Natural killer cell (primary cell): ENCODE measurements at places on chromosomes 6 and 20. TPM values are rescaled to one million over a fixed set of nuclear protein-coding genes. Genes with fewer than 3 reads are reported as not detected.
A peak's percentile ranks its signal among the peaks of the same experiment; 100 is the strongest.

GRCh38 chr6:136763255-136763654 lies 29.0 kb downstream of the MAP3K5 start:
- H3K27me3 ChIP-seq: no peaks in the 10 kb centered on the region
- H3K4me1 ChIP-seq: peaks cover 60% of the 10 kb centered on the region
- DNase-seq: no peak
- H3K27ac ChIP-seq: peak overlapping the region; percentile 81
- H3K36me3 ChIP-seq: no peaks in the 10 kb centered on the region

GRCh38 chr6:15276036-15276985 lies 30.4 kb downstream of the JARID2 start:
- H3K4me1 ChIP-seq: peaks cover 17% of the 10 kb centered on the region
- no peak overlapping the region for H3K27ac ChIP-seq
- H3K27me3 ChIP-seq: no peaks in the 10 kb centered on the region
- no peak overlapping the region for H3K4me3 ChIP-seq

DNA sequence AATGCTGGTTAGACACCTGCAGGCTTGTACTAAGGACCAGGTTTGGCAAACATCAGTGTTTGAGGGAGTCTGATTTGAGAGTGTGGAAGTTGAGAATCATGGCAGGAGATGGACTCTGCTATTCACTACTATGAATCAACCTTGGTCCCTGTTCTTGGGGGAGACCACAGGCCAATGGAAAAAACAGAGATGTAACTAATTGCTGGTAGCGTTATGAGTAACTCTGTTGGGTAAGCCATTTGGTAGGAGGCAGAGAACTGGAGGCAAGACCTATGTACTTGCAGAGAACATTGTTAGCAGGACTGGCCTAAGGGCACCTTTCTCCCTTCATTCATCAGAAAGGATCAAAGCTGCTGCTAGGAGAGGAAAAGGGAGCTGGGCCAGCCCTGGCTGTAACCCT lies 8.3 kb upstream of the WFDC2 start:
- H3K4me3 ChIP-seq: no peak overlapping the region
- no peaks in the 10 kb centered on the region for H3K27me3 ChIP-seq
- H3K4me1 ChIP-seq: no peaks in the 10 kb centered on the region
- no peak for DNase-seq
- no peak overlapping the region for H3K27ac ChIP-seq
- H3K36me3 ChIP-seq: no peaks in the 10 kb centered on the region

- no peak for DNase-seq
- H3K27me3 ChIP-seq: no peaks in the 10 kb centered on the region
- no peak overlapping the region for H3K27ac ChIP-seq
Measured at GRCh38 chr6:91490671-91491301, 903.9 kb upstream of the MAP3K7 start.

DNA sequence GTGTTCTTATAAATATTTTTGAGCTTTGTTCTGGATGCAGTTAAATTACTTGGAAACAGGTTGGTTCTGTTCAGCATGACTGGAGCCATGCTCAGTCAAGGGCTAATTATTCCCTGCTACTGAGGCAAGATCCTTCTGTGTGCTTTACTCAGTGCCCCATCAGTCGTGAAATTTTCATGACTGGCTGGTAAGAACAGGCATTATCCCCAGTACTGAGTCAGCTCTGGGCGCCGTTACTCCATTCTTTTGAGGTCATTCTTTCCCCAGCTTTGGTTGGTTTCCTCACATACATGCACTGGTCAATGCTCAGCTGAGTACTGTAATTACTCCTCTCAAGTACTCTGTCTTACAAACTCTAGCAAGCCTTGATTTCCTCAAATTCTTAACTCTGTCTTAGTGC lies 71.3 kb downstream of the CDKAL1 start:
- no peak for DNase-seq
- no peaks in the 10 kb centered on the region for H3K27me3 ChIP-seq
- H3K36me3 ChIP-seq: no peaks in the 10 kb centered on the region
- no peak overlapping the region for H3K27ac ChIP-seq
- H3K4me1 ChIP-seq: no peaks in the 10 kb centered on the region

DNA sequence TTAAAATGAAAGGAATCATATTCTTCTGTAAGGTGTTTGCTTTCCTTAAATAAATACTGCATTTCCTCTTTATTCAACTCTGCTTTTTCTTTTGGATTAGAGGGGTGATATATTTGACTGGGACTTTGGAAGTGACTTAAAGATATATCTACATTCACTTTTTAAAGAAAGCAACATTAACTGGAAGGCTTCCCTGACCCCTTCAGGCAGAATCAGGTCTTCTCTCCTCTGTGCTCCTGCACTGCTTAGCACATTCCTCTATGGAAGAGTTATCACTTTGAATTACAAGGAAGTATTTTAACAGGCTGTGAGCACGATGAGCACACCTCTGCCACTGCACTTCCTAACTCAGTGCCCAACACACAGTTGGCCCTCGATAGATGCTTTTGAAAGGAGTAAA lies 59.2 kb upstream of the POU3F2 start:
- no peaks in the 10 kb centered on the region for H3K36me3 ChIP-seq
- H3K4me3 ChIP-seq: no peak overlapping the region

DNA sequence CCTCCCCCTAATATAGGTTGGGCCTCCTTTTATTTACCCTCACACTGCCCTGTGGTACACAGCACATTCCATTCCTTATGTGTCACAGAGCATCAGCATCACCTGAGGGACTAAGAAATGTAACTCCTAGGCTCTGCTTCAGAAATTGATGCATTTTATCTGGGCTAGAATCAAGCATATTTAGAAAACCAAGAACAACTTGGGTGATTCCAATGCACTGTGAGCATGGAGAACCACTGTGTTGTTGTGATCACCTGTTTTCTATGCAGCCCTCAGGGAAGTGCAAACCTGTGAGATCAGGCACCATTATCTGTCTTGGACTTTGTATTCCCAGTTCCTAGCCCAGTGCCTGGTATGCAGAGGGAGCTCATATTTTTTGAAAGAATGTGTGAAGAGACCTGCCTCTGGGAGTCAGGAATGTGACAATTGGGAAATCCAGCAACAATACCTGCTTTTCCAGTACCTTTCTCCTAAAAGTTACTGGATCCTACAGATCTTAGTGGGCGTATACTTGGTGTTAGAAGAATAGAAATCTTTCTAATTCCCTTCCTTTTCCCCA lies 7.0 kb downstream of the KAT14 start:
- peaks cover 21% of the 10 kb centered on the region for H3K36me3 ChIP-seq
- DNase-seq: no peak
- peaks cover 3% of the 10 kb centered on the region for H3K4me1 ChIP-seq
- no peak overlapping the region for H3K4me3 ChIP-seq

DNA sequence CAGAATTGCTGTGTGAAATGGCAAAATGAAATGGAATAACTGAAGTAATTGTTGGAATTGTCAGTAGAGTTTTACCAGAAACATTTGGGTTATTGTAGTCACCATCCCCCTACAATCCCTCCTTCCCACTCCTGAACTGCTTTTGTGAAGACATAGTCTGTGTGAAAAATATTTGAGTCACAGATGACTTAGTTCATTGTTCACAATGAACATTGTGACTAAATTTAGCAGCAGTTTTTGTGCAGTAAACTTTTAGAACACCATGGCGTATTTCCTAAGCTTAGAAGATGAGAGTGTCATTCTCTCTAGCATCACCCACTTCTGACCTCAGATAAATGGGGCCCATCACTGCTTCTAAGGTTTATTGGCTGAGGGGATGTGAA lies 11.0 kb downstream of the OTOR start:
- no peak overlapping the region for H3K27ac ChIP-seq
- no peaks in the 10 kb centered on the region for H3K27me3 ChIP-seq
- no peak overlapping the region for H3K4me3 ChIP-seq
- H3K36me3 ChIP-seq: no peaks in the 10 kb centered on the region

DNA sequence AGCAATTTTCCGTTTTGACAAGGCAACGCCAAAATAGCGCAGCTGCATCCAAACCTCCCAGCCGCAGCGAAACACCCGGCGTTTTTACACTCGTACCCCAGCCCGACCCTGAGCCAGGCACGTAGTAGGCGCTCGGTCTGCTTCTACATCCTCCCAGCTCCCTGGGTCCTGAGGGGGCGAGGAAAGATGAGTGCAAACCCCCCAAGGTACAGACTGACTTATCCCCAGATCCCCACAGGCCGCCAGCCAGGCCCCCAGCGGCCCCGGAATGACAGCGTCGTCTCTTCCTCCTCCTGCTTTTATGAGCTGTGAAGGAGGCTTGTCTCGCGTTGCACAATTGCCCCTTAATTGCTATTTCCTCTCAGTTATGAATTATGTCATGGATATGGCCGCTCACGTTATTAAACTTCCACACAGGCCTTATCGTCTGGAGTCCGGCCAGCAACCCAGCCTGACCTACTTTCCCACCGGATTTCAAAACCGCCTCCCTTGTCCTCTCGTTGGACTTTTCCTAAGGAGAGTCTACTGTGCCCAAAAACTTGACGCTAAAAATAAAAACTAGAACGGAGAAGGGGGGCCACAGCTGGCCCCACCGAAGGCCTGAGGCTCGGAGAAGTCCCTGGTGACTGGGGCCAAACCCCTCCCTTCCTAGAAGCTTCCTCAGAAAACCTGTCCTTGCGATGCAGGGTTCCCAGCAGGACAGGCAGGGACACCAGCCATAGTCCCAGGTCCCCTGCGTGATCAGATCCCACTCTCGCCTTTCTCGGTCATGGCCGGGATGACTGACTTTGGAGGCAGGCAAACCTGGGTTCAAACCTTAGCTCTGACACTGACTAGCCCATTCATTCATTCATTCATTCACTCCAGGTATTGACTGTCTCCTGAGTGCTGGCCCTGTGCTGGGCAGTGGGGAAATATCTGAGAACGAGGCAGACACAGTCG lies 130.9 kb upstream of the PTPN1 start:
- DNase-seq: no peak
- no peak overlapping the region for H3K4me3 ChIP-seq
- no peak overlapping the region for H3K27ac ChIP-seq
- no peaks in the 10 kb centered on the region for H3K36me3 ChIP-seq

DNA sequence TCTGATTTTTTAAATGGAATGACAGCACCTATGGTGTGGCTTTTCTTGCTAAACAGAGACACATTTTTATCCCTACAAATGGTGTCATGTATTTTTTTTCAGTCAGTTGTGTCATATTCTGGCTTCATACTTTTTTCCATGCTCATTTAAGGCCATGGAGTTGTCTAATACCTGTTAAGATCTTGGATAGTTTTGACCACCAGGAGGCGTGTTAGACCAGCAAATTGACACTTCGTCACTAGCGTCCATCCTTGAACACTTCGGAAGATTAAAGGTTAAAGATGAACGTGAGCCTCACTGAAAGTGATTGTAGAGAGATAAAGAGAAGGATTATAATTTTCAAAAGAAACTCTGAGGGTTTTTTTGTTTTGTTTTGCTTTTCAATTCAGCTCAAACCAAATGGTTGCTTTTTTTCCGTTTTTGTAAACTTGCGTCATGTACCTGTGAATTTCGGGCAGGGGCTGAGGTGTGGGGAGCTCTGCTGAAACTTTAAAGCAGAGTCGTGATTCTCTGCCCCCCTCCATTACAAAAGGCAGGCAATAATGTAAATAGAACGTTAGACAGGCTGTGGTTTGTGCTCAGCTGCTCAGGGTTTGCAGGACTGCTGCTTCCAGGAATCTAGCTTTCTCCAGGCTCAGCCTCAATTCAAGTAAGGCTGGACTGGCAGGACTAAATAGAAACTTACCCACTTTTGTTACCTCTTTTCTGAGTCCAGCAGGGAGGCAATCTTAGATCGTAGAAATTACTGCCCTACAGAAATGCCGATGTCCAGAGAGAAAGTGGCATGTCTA lies 245.1 kb downstream of the FOXA2 start:
- no peak overlapping the region for H3K27ac ChIP-seq
- no peaks in the 10 kb centered on the region for H3K36me3 ChIP-seq
- no peaks in the 10 kb centered on the region for H3K4me1 ChIP-seq
- H3K27me3 ChIP-seq: no peaks in the 10 kb centered on the region
- no peak overlapping the region for H3K4me3 ChIP-seq

- DNase-seq: peak; percentile 17
- H3K36me3 ChIP-seq: no peaks in the 10 kb centered on the region
- peaks cover 12% of the 10 kb centered on the region for H3K27me3 ChIP-seq
- H3K4me3 ChIP-seq: peak within 1 kb of the TSS; percentile 26
- H3K4me1 ChIP-seq: peaks cover 11% of the 10 kb centered on the region
- no peak within 1 kb of the TSS for H3K27ac ChIP-seq
Measured at GRCh38 chr20:43507150-43508080, at the start of gene L3MBTL1. Gene L3MBTL1, plus strand, starts transcription at chr20:43507697. Its CDS starts 5,807 bp downstream, at chr20:43513504.

GRCh38 chr6:83126807-83127206 lies 59.3 kb downstream of the DOP1A start:
- H3K27me3 ChIP-seq: no peaks in the 10 kb centered on the region
- H3K4me1 ChIP-seq: no peaks in the 10 kb centered on the region
- H3K27ac ChIP-seq: no peak overlapping the region
- DNase-seq: no peak
- H3K36me3 ChIP-seq: peaks cover 78% of the 10 kb centered on the region
- no peak overlapping the region for H3K4me3 ChIP-seq

DNA sequence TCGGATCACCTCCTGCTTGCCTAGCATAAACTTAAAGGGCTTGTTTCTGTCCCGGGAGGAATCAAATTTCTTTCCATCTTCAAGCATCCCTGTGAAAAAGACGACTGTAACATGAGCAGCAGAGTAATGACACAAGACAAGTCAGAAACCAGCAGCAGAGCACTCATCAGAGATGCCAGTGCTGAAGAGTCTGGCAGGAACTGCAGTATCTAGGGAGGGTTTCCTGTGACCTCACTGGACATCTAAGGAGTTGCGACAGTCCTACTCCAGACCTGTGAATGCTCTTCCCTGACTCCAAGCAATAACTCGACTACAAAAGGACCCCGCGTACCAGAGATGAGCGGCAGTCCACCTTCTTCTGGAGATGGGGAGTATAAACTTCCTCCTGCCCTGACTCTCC lies 17.3 kb downstream of the FKBP1A start:
- H3K27ac ChIP-seq: no peak overlapping the region
- peaks cover 21% of the 10 kb centered on the region for H3K4me1 ChIP-seq
- H3K4me3 ChIP-seq: no peak overlapping the region
- H3K27me3 ChIP-seq: no peaks in the 10 kb centered on the region
- no peak for DNase-seq

DNA sequence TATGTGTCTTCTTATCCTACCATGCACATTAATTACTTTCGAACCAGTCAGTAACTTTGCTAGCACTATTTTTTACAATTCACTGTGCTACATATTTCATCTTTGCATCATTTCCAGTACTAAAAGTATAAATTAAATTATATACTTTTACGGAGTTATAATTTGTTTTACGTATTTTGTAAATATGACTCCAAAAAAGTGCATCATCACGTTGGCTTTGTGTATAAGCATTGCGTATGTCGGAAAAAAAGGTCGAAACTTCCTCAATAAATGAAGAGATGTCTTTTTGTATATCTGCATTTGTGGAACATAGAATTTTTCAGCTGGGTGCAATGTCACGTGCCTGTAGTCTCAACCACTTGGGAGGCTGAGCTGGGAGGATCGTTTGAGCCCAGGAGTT lies 52.0 kb downstream of the USP49 start:
- H3K4me3 ChIP-seq: no peak overlapping the region
- H3K27me3 ChIP-seq: no peaks in the 10 kb centered on the region
- H3K27ac ChIP-seq: no peak overlapping the region
- no peaks in the 10 kb centered on the region for H3K36me3 ChIP-seq
- no peaks in the 10 kb centered on the region for H3K4me1 ChIP-seq

BANF2 gene
- total RNA-seq: not detected

TUBB1 gene
- total RNA-seq: 4.3 TPM

SYCP2L gene
- total RNA-seq: not detected

FRS3 gene
- 5.4 TPM for total RNA-seq

SERINC1 gene
- 124 TPM for total RNA-seq

GHRH gene
- not detected for total RNA-seq

C20orf204 gene
- total RNA-seq: 4.3 TPM
